ENCODE measurements at places on chromosomes 6 and 20.
A peak's percentile ranks its signal among the peaks of the same experiment; 100 is the strongest.

- DNase-seq, result peak; percentile 72
Observed at GRCh38 chr20:13029687-13030375, 21.1 kb downstream of the SPTLC3 start.

GRCh38 chr6:14709066-14709670 lies 536.7 kb upstream of the JARID2 start:
- no peak for DNase-seq

GRCh38 chr6:56890683-56891429 lies 64.1 kb upstream of the BEND6 start:
- peak; percentile 30 for DNase-seq

DNA sequence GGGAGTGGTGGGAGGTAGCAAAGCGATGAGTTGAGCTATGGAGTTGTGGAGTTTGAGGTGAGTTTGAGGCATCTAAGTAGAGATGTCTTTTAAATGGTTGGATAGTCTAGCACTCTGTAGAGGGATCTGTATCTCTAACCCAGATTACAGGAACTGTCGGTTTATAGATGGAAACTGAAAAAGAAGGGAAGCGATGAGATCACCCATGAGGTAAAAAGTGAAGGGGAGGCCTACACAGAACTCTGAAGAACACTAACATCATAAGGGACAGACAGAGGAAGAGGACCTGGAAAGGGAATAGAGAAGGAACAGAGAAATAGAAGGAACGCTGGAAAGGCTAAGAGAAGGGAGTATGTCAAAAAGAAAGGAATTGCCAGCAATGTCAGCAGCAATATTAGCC lies 2.5 kb downstream of the HINT3 start:
- DNase-seq, result no peak

- DNase-seq, result no peak
Observed at GRCh38 chr20:23021951-23022350, 13.2 kb upstream of the SSTR4 start.

- DNase-seq, result no peak
Observed at GRCh38 chr6:43747784-43748183, 22.2 kb upstream of the VEGFA start.
